Colonic mucosa (tissue), 4 donors: ENCODE measurements at places on chromosomes 1 and 21.

DNA sequence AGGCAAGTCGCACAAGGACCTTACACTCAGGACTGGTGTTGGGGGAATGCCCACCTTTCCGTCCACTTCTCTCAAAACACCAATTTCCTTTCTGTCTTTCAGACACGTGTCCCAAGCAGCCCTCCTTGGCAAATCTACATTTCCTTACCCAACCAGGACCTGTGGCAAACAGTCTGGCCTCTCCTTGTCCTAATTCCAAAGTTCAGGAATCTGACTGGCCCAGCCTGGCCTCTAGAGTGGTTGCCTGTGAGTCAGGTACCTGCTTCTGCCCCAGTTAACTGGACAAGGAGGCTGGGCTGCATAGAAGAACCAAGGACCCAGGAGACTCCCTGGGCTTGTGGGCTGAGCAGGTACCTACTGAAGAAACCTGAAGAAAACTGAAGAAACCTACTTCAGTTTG lies 34.3 kb upstream of the CITED4 start:
- no peak for DNase-seq

DNA sequence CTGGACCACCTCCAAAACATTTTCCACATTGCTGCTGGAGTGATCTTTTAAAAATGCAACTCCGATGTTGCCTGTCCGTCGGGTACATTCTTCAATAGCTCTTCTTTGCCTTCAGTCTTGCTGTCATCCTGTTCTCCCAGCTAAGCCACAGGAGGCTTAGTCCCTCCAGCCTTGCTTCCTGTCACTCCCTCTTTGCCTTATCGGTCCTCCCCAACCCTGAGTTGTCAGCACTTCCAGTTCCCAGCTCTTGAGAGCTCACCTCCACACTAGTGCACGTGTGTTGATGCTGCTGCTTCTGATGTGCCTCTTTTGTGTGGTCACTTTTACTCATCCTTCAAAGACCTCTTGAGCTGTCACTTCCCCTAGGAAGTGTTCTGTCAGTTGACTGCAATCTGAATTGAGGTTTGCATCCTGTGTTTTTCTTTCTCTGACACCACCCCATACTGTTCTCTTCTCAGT lies 15.3 kb downstream of the UCK2 start:
- DNase-seq = no peak

DNA sequence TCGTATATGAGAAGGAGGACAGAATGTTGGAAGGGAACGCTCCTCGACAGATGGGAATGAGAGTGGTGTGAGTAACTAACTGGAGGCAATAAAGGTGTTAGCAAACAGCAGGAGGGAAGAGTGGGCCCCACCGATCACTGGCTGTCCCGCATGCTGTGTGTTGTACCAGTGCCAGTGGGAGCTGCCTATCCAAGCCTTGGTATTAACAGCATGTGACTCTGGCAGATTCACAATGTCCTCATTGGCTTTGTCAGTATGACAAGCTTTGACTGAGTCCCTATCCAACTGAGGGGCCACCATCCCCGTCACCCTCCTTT lies 188.3 kb downstream of the NRIP1 start:
- DNase-seq = peak; percentile 25

- DNase-seq = no peak
Measured at GRCh38 chr1:87669674-87670073, 341.0 kb downstream of the LMO4 start.

DNA sequence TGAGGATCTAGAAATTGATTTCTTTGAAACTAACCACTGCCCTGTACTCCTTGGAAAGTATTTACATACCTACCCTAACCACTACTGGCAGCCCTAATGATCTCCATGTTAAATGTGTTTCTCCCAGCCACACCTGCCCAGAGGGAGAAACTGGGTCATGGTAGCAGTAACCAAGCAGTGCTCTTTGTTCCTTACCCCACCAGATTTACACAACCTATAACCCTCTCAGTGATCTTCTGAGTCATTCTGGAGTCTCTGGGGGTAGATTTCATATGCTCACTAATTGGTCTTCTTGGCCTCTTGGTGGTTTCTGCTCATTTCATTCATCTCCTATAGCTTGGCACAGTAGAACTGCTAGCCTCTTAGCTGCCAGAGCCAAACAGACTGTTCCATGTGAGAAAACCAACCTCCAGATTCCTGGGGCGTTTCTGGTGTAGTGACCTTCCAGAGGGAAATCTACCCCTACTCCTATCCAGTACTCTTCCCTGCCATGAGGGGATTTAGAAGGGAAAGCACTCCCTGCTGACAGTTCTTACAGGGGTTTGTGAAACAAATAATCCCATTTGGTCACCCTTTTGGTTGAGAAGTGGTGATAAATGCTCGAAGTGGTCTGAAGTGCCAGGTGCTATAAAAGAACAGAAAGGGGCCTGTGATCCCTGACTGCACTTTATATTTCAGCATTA lies 36.2 kb upstream of the LRIG2 start:
- DNase-seq = no peak

DNA sequence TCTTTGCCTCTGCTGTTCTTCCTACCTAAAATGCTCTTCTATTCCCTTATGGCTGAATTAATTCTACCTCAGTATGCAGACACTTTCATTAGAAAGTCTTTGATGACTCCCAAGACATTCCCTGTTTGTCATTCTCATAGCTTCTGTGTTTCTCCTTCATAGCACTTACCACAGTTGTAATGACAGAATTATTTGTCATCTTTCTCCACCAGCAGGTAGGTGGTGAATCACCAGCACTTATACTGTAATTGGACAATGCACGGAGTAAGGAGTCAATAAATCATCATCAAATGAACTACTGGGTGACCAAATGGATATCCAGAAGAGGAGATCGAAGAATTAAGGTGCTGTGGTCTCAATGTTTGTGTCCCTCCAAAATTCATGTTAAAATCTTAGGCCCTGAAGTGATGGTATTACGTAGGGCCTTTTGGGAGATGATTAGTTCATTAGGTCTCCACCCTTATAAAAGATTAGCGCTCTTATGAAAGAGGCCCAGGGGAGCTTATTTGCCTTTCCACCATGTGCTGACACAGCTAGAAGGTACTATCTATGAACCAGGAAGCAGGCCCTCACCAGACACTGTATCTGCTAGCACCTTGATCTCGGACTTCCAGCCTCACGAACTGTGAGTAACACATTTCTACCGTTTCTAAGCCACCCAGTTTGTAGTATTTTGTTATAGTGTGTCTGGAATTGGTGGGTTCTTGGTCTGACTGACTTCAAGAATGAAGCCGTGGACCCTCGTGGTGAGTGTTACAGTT lies 2.4 kb upstream of the CCT8 start:
- DNase-seq = no peak

- DNase-seq = no peak
Measured at GRCh38 chr21:37082856-37083528, 9.9 kb downstream of the TTC3 start.

DNA sequence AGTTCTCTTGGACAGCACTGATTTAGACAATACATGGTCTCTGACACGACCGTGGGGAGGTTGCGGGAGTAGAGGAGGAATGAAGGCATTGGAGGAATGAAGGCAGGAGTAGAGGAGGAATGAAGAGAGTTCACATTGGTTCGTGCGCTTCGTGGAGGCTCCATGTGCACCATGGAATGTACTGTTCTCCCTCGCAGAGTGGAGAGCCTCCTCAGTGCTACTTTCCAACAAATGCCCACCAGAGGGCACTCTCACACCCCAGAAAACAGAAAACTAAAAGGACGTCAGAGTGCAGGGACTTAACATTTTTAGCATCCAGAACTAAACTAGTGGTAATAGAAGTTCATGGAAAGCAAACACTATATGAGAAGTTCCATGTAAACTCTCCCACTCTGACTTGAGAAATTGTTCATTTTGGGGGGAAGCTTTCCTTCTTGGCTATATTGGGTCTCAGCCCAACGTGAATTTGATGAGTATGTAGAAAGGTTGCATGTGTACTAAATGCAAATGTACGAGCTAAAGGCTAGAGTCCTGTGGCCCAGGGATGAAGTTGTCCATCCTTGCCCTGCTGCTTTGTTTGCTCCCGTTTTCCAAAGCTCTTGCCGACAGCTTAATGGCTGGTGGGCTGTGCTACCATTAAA lies 211.6 kb downstream of the LMX1A start:
- DNase-seq = peak; percentile 49

DNA sequence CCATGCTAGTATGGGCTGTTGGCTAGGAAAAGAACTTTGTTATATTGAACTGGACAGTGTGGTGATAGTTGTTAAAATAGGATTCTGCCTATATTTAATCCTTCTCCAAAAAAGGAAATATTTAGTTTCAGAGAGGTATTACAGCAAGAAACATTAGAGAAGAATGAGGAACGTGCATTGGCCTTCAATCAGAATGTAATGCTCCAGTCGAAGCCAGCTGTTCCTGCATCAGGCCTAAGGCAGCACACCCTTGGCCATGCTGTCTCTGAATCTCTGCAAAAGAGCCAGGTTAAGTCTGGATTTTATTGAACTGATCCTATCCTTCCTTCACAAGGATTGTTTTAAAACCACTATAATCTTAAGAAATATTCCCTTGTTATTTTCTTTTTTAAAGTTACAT lies 35.3 kb upstream of the RALGPS2 start:
- DNase-seq = no peak
